Bronchial epithelial cell (primary cell): ENCODE measurements at places on chromosomes 1 and 21. TPM values are rescaled to one million over a fixed set of nuclear protein-coding genes. Genes with fewer than 3 reads are reported as not detected.

DNA sequence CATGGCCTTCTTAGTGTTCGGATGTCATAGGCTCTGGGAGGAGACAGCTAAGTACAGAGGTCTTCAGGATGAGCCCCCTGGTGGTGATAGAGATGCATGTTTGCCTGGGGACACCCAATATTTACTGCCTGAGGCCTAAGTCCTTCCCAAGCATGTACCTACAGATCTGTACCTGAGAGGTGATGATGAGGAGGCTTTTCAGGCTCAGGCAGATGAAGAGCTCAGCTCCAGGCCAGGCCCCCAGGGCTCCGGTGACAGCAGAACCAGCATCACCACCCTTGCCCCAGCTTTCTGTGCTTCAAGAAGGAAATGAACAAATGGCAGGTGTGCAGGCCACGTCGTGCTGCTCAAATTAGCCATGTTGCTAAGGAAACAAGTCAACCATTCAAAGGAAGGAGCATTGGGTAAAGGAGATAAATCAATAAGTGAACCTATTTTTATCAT, 21.1 kb downstream of the CACNA1E start:
- no peak for DNase-seq

DNA sequence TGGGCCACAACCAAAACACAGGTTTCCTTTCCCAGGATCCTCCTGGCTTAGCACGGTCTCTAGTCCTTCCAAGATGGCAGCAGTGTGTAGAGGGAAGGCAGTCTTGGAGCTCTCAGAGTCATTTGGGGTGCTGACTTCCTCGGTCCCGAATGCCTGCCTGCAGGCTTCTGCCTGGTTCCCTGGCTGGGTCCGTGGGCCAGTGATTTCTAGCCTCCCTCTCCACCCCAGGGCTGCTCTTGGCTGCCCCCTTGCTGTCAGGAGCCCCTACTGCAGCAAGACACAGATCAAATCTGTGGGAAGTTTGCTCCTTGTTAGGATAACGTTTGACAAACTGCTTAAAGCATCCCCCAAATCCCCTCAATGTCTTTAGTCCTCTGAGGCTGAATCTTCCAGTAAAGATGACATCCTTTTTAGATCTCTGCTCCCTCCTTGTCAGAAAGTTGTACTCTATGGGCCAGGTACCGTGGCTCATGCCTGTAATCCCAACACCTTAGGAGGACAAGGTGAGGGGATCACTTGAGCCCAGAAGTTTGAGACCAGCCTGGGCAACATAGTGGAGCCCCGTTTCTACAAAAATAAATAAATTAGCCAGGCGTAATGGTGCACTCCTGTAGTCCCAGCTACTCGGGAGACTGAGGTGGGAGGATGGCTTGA, 272.5 kb downstream of the RRAGC start:
- DNase-seq: peak; percentile 30

KANK4 gene
- total RNA-seq: 0.13 and 0.26 TPM in 2 replicates

- no peak for DNase-seq
Measured at GRCh38 chr1:91653183-91653582, 152.5 kb downstream of the CDC7 start.

GRCh38 chr1:31299365-31299764, 2.5 kb downstream of the ZCCHC17 start:
- peak; percentile 36 for DNase-seq

DNA sequence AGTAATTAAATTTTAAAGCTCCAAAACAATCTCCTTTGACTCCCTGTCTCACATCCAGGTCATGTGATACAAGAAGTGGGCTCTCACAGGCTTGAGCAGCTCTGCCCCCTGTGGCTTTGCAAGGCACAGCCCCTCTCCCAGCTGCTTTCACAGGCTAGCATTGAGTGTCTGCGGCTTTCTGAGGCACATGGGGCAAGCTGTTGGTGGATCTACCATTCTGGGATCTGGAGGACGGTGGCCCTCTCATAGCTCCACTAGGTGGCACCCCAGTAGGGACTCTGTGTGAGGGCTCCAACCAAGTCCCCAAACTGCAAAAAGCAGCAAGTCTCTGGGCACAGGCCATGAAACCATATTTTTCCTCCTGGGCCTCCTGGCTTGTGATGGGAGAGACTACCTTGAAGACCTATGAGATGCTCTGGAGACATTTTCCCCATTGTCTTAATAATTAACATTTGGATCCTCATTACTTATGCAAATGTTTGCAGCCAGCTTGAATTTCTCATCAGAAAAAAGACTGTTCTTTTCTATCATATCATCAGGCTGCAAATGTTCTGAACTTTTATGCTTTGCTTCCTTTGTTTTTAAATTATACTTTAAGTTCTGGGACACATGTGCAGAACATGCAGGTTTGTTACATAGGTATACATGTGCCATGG, 554.1 kb upstream of the OLFM3 start:
- DNase-seq: peak; percentile 3

GRCh38 chr1:55968661-55969060, 610.7 kb downstream of the PLPP3 start:
- DNase-seq: no peak

DNA sequence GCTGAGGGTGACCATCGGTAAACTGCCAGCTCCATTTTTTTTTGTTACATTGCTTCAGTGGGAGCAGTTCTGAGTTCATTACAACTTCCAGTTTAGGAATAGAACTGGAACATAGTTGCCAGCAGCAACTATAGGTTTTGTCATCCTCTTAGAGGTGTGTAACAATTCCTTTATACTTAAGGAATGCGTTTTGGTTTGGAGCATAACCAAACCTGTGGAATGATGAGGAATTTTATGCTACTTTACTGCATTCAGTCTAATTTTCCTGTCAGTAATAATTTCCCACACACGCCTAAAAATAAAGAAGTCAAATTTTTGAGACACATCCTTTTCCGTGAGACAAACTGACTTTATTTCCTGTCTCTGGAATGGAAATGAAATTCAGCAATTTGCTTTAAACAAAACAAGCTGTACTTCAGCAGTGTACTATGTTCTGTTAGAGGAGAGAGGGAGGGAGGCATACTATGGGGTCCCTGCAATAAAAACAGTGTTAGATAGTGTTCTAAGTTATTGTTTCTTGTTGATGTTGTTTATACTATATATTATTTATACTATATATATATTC, 4.8 kb upstream of the AMPD1 start:
- DNase-seq: no peak

- DNase-seq: peak; percentile 31
Measured at GRCh38 chr1:15975358-15975804, 520 bp downstream of the ZBTB17 start.

GRCh38 chr1:17674726-17675500, 80.2 kb upstream of the ACTL8 start:
- no peak for DNase-seq

PLD5 gene
- under 0.01 TPM in 1 of 2 replicates, not detected in the other for total RNA-seq

DNA sequence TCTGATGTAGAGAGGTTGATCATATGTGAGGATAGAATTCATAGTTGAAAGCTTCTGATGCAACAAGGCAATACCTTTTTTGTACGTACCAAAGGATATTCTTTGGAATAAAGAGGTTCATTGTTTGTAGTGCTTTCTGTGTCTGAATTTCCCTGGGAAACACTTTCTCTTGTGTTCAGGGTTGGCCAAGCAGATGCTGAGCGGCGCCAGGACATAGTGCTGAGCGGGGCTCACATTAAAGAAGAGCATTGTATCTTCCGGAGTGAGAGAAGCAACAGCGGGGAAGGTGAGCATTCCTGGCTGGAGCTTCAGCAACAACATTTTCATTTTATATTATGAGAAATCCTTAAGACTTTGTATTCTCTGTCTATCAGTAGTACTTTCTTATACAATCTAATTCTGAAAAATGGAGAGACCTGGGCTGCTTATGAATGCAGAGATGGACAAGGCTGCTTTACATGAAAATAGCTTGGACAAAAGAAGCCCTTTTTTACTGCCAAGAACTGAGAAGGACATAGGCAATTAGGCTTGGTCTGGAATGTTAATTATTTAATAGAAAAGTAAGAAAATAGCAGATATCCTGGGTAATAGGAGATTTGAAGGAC, 85.2 kb downstream of the KIF1B start:
- no peak for DNase-seq

DNA sequence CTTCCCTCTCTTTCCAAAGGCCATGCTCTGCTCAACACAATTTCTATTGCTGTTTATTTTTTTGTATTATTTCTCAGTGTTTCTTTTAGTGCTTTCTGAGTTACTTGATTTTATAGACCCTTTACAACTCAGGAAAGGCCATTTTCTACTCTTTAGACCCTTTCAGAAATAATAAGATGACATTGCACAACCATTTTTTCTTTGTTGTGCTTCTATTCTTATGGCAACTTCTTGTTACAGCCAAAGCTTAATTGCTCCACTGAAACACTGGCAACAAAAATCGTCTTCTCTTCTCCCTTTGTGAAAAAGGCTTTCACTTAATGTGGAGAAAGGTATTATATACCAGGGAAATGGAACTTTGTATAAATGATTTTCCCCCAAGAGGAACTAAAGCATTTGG, 39.0 kb upstream of the SAMSN1 start:
- no peak for DNase-seq

- peak; percentile 77 for DNase-seq
Measured at GRCh38 chr1:243748706-243749283, 101.2 kb downstream of the AKT3 start.

DNA sequence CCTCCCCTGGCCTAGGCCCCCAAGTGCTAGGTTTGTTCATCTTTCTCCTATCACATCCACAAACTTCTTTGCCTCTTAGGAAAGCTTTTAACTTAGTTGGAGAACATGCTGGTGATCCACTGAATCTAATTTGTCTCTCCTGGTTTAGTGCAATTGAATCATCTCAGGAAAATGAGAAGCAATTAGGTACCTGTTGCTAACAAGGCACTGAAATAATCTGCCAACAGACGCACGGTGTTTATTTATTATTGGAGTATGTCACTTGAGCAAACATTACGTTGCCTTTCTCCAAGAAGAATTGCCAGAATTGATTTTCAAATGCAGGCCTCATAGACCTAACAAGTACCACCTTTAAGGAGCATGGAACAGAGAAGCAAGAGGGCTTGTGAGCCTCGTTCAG, 309.4 kb downstream of the NFIA start:
- DNase-seq: no peak

CREG1 gene
- total RNA-seq: 62.2 and 78.2 TPM in 2 replicates

NR1I3 gene
- total RNA-seq: not detected in 2 replicates

SERPINC1 gene
- not detected in 2 replicates for total RNA-seq

DNA sequence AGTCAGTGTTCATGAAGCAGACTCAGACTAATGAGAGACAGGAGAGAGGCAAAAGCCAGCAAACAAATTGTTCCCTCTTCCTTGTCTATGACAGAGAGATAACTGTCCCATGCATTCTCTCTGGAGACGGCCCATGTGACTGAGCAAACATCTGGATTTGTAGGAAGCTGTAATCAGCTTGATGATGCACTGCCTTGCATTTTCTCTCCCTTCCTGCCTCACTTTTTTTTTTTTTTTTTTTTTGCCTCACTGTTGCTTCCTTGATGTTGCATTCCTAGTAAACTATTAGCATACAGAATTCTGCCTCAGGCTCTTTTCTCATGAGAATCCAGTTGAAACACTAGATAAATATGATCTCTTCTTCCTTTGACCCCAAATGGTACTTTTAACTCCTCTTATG, 134.5 kb downstream of the HHIPL2 start:
- peak; percentile 18 for DNase-seq

DNA sequence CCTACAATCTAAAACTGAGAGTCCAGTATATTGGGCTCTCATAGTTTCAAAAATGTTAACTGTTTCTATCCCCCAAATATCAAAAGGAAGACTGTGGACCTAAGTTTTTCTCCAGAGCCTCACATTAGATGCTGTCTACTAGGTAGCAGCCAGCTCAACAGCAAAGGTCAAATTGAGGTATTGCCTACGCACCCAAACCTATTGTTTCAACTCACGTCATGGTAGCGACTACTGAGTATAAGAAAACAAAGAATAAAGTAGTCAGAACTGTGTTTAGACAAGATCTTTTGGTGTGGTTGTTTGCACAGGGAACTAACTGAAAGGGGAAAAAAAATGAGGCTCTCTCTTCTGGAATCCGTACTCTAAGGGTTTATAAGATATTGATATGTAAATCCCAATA, 173.2 kb downstream of the LBR start:
- DNase-seq: peak; percentile 80

- DNase-seq: no peak
Measured at GRCh38 chr21:23014021-23014420, 2015.8 kb downstream of the NCAM2 start.

MRPL20 gene
- 46.3 and 50.4 TPM in 2 replicates for total RNA-seq

- peak; percentile 22 for DNase-seq
Measured at GRCh38 chr1:237186675-237187074, 144.7 kb downstream of the RYR2 start.

- no peak for DNase-seq
Measured at GRCh38 chr1:59697150-59697800, 117.5 kb upstream of the HOOK1 start.

GRCh38 chr1:219639876-219640577, 27.1 kb upstream of the ZC3H11B start:
- DNase-seq: peak; percentile 64

GRCh38 chr1:6373961-6374720, 19.4 kb downstream of the ACOT7 start:
- peak; percentile 74 for DNase-seq

DNA sequence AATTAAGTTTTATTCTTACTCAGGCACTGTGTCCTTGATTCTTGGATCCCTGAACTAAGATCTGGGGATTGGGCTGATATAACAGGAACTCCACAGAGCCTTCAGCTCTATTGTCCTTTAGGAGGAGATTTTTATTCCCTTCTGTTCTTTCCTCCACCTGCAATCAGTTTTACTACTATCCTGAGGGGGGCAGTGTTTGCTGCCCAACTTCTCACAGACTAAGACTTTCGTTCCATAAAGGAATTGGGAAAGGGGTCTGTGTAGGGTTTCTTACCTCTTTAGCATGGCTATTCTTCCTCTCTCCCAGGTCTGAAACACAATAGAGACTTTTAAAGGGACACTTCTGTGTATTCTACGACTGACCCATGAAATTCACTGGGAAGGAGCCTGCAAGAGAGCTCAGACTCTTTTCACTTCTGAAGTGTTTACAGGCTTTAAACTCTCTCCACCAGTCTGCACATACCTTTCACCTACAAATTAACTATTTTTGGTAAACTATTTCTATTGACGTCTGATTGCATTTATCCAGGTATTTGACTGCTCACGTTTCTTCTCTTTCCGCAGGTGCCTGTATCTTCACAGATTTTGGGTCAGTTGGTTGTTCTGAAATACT, 103.3 kb upstream of the DEPDC1 start:
- DNase-seq: peak; percentile 8

C1QA gene
- total RNA-seq: not detected in 2 replicates

GRCh38 chr1:26028490-26028980, 7.0 kb downstream of the EXTL1 start:
- no peak for DNase-seq

- peak; percentile 99 for DNase-seq
Measured at GRCh38 chr1:94648225-94649007, 106.9 kb upstream of the F3 start.

GRCh38 chr1:59072583-59072947, 224.3 kb upstream of the FGGY start:
- no peak for DNase-seq

TMCO1 gene
- total RNA-seq: 75.4 and 80.6 TPM in 2 replicates

DNA sequence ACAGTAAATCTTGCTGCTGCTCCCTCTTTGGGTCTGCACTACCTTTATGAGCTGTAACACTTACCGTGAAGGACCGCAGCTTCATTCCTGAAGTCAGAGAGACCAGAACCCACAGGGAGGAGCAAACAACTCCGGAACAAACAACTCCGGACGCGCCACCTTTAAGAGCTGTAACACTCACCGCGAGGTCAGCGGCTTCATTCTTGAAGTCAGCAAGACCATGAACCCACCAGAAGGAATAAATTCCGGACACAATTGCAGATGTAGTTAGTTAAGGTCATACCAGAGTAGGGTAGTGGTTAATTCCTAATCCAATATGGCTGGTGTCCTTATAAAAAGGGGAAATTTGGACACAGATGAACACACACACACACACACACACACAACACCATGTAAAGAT, 37.7 kb downstream of the VTCN1 start:
- DNase-seq: no peak

C4BPB gene
- not detected in 2 replicates for total RNA-seq

CYB561D1 gene
- total RNA-seq: 5.0 and 8.1 TPM in 2 replicates

UBL4B gene
- total RNA-seq: not detected in 2 replicates
